ENCODE measurements at places on chromosomes 16 and 17. TPM values are rescaled to one million over a fixed set of nuclear protein-coding genes. Genes with fewer than 3 reads are reported as not detected.

GRCh38 chr17:57612202-57613071, 132.7 kb downstream of the CCDC182 start:
- no peak overlapping the region for H3K4me3 ChIP-seq
- no peaks in the 10 kb centered on the region for H3K27me3 ChIP-seq
- DNase-seq: no peak
- H3K27ac ChIP-seq: no peak overlapping the region
- H3K4me1 ChIP-seq: 0 out of 2 replicates have a peak, but pooled peaks cover 5% of the 10 kb centered on the region
- peaks cover 14% of the 10 kb centered on the region for H3K36me3 ChIP-seq

Gene HOXB3
- total RNA-seq: not detected

Gene NACA2
- not detected for total RNA-seq

- no peaks in the 10 kb centered on the region for H3K27me3 ChIP-seq
- no peak for DNase-seq
- H3K4me3 ChIP-seq: no peak overlapping the region
- peaks cover 11% of the 10 kb centered on the region for H3K4me1 ChIP-seq
- peaks cover 15% of the 10 kb centered on the region for H3K36me3 ChIP-seq
Measured at GRCh38 chr16:12026741-12027490, 50.4 kb downstream of the SNX29 start.

Gene CAMKK1
- total RNA-seq: 5.7 TPM

All from HFFc6 (cell line).